Stimulated activated CD8-positive, alpha-beta memory T cell treated with anti-CD3 and anti-CD28 coated beads, Interleukin-4, amount 100 ng/mL, for 1 hour (primary cell): ENCODE measurements at places on chromosomes 12 and 14.

- no peak for DNase-seq
Observed at GRCh38 chr12:23025372-23026016, 400.5 kb downstream of the ETNK1 start.

- DNase-seq = no peak
Observed at GRCh38 chr12:2268471-2269286, 215.9 kb downstream of the CACNA1C start.

DNA sequence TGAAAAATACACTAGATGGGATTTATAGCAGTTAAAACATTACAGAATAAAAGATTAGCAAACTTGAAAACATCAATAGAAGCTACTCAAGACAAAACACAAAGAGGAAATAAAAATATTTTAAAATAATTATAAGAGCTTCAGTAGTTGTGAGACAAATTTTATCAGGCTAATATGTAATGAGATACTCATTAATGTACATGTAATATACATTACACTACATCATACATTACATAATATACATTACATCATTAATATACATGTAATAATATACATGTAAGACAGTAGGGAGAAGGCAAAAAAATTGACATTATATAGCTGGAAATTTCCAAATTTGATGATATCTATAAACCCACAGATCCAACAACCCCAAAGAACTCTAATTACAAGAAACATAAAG, 249.4 kb upstream of the HMGA2 start:
- DNase-seq = no peak

DNA sequence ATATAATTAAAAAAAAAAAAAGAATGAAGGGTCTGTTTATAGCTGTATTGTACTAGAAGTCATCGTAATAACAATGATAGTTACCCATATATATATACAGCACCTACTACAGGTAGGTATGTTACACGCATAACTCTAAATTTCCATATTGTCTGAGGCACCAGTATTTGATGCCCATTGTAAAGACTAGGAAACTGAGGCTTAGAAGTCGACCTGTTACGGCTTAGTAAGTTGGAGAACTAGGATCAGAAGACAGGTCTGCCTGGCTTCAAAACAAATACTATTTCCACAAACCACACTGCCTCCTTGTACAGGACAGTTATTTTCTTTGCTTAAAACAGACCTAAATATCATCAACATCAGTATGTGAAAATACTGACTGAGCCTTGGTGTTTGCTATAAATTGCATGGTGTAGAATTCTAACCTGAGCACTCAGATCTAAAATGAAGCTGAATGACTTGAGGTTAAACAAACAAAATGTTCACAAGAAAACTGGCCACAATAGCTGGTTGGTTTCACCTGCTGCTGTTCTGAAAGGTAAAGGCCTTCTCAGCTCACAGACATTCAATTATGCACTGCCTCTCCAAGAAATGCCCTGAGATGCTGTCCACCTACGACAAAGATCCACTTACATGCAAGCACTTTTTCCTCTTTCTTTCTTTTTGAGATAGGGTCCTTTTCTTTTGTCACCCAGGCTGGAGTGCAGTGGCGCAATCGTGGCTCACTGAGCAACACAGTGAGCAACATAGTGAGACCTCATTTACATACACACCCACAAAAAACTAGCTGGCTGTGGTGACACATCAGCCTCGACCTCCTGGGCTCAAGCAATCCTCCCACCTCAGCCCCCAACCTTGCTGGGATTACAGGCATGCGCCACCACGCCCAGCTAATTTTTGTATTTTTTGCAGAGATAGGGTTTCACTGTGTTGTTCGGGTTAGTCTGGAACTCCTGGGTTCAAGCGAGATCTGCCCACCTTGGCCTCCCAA, 35.7 kb downstream of the SSH1 start:
- no peak for DNase-seq

DNA sequence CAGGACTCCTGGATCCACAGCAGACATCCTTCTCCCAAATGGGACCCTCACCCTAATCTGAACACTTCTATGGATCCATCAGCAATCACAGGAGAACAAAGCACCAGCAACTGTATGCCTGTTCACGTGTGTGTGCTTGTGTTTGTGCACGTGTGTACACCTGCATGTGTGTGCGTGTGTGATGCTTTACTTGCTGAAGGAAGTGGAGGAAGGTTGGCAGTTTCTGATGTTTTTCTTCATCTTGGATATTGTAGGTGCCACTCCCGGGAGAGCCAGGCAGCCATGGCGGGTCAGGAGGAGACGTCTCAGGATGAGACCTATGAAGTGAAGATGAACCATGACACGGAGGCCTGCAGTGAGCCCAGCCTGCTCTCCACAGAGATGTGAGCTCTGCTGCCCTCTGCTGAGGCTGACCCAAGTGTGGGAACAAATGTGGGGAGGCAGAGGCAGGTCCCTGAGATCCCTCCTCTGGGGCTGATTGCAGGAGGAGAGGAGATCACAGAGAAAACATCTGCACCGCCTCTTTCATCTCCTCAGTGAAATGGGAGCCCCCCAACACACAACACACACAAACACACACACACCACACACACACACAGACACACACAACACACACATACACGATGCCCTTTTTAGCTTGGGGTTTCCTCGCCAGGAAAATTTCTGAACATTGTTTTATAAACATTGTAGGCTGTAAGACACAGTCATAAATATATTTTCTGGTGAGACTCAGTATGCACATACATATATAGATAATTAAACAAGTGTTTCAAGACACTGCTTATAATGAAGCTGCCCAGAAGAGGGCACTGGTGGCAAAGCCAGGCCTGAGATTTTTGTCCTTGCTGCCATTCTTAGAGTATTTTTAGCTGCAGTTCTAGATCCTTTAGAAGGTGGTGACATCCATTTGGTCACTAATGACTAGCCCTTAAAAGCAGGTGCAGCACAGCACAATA, 112.2 kb upstream of the FKBP4 start:
- no peak for DNase-seq

DNA sequence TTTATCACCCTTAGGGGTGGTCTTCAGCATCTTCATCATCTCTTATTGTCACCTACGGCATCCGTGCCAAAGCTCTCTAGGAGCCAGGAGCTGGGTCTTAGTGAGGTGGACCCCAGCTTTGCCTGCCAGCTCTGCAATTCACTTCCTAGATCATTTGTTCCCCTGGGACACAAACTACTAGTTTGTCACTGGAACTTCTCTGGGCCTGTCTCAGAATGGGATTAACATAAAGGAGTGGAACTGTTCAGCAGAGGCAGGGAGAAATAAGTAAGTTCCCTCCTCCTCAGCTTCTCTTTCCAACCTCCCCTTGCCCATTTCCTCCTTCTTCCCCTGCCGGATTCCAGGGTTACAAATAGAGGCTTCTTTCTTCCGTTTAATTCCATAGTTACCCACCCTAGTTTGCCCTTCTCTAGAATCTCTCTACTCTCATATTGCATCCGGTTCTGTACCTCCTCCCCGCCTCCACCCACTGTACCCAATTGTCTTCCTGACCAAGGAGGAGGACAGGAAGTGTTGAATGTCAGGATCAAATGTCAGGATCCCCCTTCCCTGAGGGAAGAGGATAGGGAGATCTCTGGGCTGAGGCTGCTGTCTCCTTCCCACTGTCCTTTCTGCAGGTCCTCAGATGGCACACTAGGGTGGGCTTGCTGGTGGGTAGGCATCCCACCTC, 25.0 kb downstream of the LARP4 start:
- DNase-seq = no peak

- DNase-seq = no peak
Observed at GRCh38 chr12:24201258-24201970, 251.9 kb upstream of the SOX5 start.
